ENCODE measurements at places on chromosomes 13 and 19.
A peak's percentile ranks its signal among the peaks of the same experiment; 100 is the strongest.

- DNase-seq, result no peak
Measured at GRCh38 chr19:8654591-8655339, 24.3 kb downstream of the NFILZ start.

DNA sequence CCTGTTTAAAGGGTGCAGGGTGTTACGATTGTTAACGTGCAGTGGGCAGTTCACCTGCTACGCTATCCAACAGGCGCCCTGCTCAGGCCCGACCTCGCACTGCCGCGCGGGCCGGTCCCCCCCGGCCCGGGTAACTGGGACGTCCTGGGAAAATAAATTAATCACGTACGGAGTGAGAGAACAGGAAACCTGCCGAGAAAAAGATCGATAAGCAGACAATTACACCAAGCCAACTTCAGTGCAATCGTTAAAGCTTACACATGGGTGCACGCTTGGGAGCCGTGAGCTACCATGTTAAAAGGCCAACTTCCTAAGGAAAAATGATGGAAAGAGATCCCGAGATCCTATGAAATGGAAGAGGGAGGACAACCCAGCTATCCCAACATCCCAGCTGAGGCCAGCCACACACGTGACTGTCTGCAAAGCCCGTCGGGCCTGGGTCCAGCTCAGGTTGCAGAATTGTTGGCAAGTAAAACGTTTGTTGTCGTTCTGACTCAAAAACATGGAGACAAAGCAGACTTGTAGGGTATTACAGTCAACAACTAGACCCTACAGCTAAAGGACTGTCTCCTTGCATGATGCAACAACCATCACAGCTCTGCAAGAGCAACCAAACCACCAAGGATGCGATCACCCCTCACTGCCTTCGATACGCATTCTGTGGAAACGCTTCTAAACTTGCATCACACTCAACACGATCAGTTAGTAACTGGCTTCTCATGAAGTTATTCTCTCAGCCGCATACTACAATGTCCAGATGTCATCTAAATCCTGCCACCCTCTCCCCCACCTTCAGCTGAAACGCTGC, 741 bp upstream of the TUBGCP3 start:
- no peak for DNase-seq

- no peak for DNase-seq
Measured at GRCh38 chr13:66618702-66619101, 611.4 kb downstream of the PCDH9 start.

GRCh38 chr19:51029718-51030117, 3.3 kb upstream of the KLK11 start:
- peak; percentile 68 for DNase-seq

DNA sequence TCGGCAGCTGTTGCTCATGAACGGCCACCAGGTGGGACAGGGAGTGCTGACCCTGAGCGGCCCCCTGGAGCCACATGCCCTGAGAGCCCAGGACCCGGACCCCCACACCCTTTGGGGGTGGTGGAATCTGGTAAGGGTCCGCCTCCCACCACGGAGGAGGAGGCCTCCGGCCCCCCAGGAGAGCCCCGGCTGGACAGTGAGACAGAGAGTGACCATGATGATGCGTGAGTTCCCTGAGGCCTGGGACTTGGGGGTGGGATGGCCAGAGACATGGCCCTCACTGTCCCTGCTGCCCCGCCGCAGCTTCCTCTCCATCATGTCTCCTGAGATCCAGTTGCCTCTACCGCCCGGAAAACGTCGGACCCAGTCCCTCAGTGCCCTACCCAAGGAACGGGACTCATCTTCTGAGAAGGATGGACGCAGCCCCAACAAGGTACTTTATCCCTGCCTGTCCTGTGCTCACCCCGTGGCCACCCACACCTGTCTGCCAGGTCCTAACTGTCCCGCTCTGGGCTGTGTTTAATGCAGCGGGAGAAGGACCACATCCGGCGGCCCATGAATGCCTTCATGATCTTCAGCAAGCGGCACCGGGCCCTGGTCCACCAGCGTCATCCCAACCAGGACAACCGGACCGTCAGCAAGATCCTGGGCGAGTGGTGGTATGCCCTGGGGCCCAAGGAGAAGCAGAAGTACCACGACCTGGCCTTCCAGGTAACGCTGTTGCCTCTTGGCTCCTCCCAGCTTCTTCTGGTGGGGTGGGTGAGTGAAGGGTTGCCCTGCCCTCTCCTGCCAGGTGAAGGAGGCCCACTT, 14.7 kb upstream of the PRR19 start:
- DNase-seq, result no peak

GRCh38 chr19:6250909-6251308, 28.9 kb downstream of the MLLT1 start:
- DNase-seq, result no peak

GRCh38 chr19:51507192-51507591, 5.6 kb upstream of the SIGLEC12 start:
- DNase-seq, result no peak

DNA sequence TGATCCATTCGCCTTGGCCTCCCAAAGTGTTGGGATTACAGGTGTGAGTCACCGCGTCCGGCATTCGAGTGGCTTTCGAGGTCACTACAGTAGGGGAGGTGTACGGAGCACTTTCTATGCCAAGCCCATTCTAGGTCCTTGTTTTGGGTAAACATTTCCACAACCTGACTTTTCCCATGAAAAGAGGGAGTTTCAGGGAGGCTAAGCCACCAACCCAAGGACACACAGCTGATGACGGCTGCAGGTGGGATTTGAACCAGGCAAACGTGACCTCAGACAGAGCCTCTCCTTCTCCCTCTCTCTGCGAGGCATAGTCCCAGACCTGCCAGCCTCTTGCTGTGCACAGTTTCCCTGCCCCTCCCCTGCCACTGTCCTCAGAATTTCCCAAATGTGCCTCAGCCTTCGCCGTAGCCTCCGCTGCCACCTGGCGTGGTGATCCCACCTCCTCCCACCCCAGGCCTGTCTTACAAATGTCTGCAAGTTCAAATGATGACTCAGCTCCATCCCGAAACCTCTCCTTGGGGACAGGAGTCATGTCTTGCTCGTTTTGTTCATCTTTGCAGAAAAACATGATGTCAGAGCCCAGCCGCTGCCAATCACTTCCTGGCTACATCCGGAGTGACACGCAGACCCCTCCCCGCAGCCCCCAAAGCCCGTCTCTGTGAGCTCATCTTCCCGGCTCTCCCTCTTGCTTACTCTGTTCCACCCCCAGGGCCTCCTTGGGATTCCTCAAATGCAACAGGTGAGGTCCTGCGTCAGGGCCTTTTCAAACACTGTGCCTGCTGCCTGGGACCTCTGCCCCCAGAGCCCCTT, 6.6 kb upstream of the GADD45B start:
- DNase-seq, result no peak

- no peak for DNase-seq
Measured at GRCh38 chr13:49346460-49346859, 97.4 kb downstream of the CAB39L start.

DNA sequence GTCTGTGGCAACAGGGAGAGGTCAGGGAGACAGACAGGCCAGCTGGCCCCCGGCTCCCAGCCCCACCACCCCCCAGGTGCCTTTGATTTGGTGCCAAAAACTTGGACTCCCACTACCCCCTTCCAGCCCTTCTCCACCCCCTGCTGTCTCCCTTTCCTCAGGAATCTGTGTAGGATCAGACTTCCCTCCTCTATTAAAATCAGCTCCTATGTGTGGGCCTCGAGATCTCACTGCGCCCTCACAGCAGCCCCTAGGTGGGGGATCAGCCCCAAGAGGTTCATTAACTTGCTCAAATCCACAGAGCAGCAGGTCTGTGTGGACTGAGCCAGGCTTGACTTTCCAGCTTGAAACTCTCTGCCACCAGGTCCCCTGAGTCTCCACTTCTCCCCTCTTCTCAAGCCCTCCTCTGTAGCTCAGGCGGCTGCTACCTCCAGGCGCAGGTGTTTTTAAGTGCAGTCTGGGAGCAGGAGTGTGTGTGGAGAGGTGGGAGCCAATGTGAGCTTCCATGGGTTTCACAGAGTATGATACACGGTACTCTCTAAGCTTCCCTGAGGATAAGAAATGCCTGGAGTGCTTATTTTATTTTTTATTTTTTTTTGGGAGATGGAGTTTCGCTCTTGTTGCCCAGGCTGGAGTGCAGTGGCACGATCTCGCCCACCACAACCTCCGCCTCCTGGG, 1.7 kb downstream of the GAPDHS start:
- no peak for DNase-seq

- no peak for DNase-seq
Measured at GRCh38 chr19:44282846-44283245, 22.0 kb downstream of the ZNF235 start.

GRCh38 chr19:34350161-34350561, 14.8 kb upstream of the GPI start:
- no peak for DNase-seq

GRCh38 chr19:2719920-2720776, 1.0 kb downstream of the DIRAS1 start:
- no peak for DNase-seq

- no peak for DNase-seq
Measured at GRCh38 chr19:52735734-52736133, 890 bp upstream of the ZNF611 start.

- no peak for DNase-seq
Measured at GRCh38 chr19:38183251-38183897, 40.6 kb downstream of the DPF1 start.

GRCh38 chr19:16889366-16889882, 625 bp downstream of the F2RL3 start:
- no peak for DNase-seq

GRCh38 chr13:29849071-29849631, 1.3 kb downstream of the UBL3 start:
- no peak for DNase-seq

- no peak for DNase-seq
Measured at GRCh38 chr19:18477042-18477779, 39.3 kb upstream of the ISYNA1 start.

DNA sequence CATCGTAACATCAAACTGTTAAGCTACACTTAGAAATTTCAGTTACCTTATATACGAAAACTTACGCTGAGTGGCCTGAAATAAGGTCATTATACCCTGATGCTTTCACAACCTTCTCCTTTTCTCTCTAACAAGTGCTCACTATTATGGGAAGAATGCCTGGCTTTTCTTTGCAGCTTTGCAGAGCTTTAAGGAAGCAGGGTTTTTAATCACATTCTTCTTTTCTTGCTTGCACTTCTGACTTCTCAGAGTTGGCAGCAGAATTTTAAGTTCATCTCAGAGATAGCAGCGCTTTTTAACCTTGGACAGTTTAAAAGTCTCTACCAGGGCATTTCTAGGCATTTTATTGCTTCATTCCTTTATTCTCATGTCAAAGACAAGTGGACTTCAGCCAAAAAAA, 285.1 kb downstream of the SPRY2 start:
- DNase-seq, result no peak

DNA sequence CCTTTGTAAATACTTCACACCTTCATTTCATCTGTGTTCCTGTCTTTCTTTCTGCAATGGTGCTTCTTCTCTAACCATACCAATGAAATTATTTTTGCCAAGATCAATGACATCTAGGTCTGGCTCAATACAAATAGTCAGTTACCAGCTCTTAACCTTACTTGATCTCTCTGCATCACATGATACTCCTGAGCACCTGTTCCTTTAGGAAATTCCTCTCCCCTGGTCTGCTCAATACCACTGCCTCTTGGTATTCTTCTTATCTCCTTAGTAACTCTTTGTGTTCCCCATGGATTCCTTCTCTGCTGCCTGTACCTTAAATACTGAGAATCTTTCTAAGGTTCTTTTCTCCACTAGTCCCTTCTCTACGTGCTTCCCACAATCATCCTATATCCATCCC, 25.9 kb downstream of the SOHLH2 start:
- DNase-seq, result no peak

DNA sequence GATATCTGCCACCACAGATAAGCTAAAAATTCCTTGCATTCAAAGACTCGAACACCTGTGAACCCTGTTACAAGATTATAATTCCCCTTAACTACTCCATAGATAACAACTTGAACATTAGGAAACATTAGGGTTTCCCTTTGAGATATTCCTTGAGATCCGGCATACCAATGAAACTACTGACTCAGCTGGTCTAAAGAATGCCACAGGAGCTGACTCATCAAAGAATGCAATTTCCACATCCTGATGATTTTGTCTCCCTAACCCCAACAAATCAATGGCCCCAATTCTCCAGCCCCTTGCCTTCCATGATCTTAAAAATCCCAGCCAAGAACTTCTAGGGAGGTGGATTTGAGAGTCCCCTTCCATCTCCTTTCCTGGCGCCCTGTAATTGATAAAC, 35.6 kb upstream of the ZNF599 start:
- DNase-seq, result no peak

Data from mesenteric fat pad (tissue), 1 donor.